ENCODE measurements at places on chromosomes 16 and 17. TPM values are rescaled to one million over a fixed set of nuclear protein-coding genes. Genes with fewer than 3 reads are reported as not detected.

FBF1 gene
- polyA plus RNA-seq = 2.4 TPM

CLEC10A gene
- polyA plus RNA-seq = 0.65 TPM

KRT33A gene
- not detected for polyA plus RNA-seq

TOX3 gene
- polyA plus RNA-seq = 98.6 TPM

KRTAP9-4 gene
- not detected for polyA plus RNA-seq

ZDHHC1 gene
- polyA plus RNA-seq = 0.47 TPM

LITAFD gene
- not detected for polyA plus RNA-seq

CCT6B gene
- polyA plus RNA-seq = 0.41 TPM

SMIM36 gene
- polyA plus RNA-seq = not detected

RAB11FIP4 gene
- 28.0 TPM for polyA plus RNA-seq

SHMT1 gene
- polyA plus RNA-seq = 19.0 TPM

KRT32 gene
- not detected for polyA plus RNA-seq

KRT40 gene
- not detected for polyA plus RNA-seq

Measured in HepG2 (cell line).